ENCODE measurements at places on chromosomes 13 and 19. TPM values are rescaled to one million over a fixed set of nuclear protein-coding genes. Genes with fewer than 3 reads are reported as not detected.

The PRMT1 gene
- 146 TPM for polyA plus RNA-seq

The DAND5 gene
- not detected for polyA plus RNA-seq

The KRTDAP gene
- polyA plus RNA-seq: 109 TPM

The ZNF383 gene
- polyA plus RNA-seq: 3.0 TPM

The CCL25 gene
- polyA plus RNA-seq: 0.14 TPM

The ATP8B3 gene
- 0.68 TPM for polyA plus RNA-seq

The FCAR gene
- not detected for polyA plus RNA-seq

The C1QTNF9 gene
- polyA plus RNA-seq: 0.26 TPM

The POU2F2 gene
- polyA plus RNA-seq: 0.39 TPM

The CCDC122 gene
- 2.3 TPM for polyA plus RNA-seq

The PLIN4 gene
- polyA plus RNA-seq: 4.1 TPM

The IGFL1 gene
- 58.7 TPM for polyA plus RNA-seq

The TRPM4 gene
- 11.4 TPM for polyA plus RNA-seq

The SIAH3 gene
- 0.02 TPM for polyA plus RNA-seq

The ATXN8OS gene
- polyA plus RNA-seq: not detected

The ATP8A2 gene
- polyA plus RNA-seq: 0.01 TPM

The SIX5 gene
- polyA plus RNA-seq: 8.2 TPM

The PEX11G gene
- polyA plus RNA-seq: 4.9 TPM

The ZNF492 gene
- 0.15 TPM for polyA plus RNA-seq

The CYP2A7 gene
- 0.20 TPM for polyA plus RNA-seq

The TMEM91 gene
- polyA plus RNA-seq: 13.8 TPM

The MBD3L2 gene
- not detected for polyA plus RNA-seq

The CLDN10 gene
- 2.5 TPM for polyA plus RNA-seq

The PDE4C gene
- 0.39 TPM for polyA plus RNA-seq

The RASGRP4 gene
- polyA plus RNA-seq: 0.24 TPM

The GFY gene
- polyA plus RNA-seq: not detected

The ZNF536 gene
- polyA plus RNA-seq: 0.53 TPM

The PRTN3 gene
- not detected for polyA plus RNA-seq

The APLP1 gene
- 0.69 TPM for polyA plus RNA-seq

The TGFBR3L gene
- 0.08 TPM for polyA plus RNA-seq

The GAPDHS gene
- polyA plus RNA-seq: not detected

The NOSIP gene
- polyA plus RNA-seq: 57.9 TPM

The ZNF677 gene
- polyA plus RNA-seq: 3.5 TPM

The KLF16 gene
- polyA plus RNA-seq: 9.3 TPM

Measured in esophagus (tissue), 2 donors.